ENCODE measurements at places on chromosomes 7 and 10.

DNA sequence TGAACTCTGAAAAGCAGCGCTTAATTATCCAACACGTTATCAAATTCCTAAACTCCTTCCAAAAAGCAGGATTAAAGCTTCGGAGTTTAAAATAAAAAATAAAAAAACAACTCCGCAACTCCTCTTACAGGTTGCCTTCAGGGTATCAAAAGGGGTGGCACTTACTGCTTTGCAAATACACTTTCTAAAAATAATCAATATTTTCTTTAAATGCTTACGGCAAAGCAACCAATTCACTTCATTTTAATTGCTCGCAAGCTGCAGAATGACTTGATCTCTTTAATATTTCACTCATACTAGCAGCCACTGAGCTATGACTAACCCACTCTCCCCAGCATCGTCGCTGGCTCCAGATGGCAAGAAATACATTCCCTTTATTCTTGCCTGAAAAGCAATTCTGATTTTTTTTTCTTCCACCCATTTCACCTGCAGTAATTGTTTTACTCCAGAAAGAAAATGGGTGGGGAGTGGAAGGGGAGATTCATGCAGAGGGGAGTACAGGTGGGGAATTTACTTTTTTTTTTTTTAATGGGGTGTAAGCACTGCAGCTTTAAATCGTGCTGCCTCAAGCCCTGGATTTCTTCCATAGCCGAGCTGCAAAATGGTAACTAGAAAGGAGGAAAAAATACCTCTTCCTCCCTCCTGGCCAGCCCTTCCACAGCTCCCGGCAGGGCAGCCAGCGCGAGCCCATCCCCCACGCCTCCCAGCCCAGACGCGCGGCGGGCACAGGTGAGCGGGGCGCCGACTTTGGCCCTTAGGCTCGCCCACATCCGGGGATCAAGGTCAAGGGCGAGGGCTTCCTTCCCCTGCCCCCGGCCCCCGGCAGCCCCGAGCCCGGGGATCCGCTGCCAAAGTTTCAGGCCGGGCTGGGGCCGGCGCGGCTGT lies 54.2 kb upstream of the FHIP2A start:
- no peak for DNase-seq

- DNase-seq = no peak
Measured at GRCh38 chr10:70155255-70155838, 8.8 kb upstream of the TYSND1 start.

DNA sequence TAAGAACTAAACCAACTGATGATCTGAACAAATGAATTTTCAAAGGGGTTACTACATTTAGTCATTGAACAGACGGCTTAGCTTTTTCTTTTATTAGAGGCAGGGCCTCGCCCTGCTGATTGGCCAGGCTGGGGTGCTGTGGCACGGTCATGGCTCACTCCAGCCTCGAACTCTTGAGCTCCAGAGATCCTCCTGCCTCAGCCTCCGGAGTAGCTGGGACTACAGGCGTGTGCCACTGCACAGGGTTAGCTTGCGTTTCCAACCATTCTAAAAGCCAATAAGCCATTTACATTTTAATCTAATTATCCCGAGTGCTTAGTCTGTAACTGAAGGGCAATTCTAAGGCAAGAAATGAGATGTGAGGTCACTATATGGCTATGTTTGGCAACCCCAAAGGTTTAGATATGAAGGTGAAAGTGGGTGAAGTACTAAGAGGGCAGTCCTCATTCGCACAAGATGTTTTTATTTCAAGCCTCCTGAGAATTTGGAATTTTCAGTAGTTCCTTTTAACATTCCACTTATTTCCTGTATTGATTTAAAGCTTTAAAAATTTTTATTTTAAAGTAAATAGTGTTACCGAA lies 1.6 kb upstream of the CDK13 start:
- no peak for DNase-seq

GRCh38 chr10:101176577-101176976 lies 45.5 kb downstream of the TLX1 start:
- no peak for DNase-seq

GRCh38 chr10:43806831-43807640 lies 158.4 kb upstream of the ZNF32 start:
- DNase-seq = no peak

DNA sequence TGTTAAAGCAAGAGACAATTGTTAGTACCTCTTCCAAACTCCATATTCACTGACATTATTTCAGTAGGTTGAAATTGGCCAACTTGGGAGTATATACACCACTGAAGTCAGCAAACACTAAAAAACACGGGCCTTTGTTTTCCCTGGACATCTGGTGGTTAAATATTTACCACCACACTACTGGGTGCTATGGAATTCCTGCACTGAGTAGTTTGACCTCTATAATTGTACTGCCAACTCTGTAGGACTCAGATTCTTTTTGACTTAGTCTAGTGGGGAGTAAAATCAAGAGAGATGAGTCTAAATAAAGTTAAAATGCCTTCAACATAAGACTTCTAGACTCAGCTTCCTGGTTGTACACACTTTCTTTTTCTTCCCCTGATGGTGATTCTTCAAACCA lies 41.3 kb upstream of the TES start:
- DNase-seq = no peak

DNA sequence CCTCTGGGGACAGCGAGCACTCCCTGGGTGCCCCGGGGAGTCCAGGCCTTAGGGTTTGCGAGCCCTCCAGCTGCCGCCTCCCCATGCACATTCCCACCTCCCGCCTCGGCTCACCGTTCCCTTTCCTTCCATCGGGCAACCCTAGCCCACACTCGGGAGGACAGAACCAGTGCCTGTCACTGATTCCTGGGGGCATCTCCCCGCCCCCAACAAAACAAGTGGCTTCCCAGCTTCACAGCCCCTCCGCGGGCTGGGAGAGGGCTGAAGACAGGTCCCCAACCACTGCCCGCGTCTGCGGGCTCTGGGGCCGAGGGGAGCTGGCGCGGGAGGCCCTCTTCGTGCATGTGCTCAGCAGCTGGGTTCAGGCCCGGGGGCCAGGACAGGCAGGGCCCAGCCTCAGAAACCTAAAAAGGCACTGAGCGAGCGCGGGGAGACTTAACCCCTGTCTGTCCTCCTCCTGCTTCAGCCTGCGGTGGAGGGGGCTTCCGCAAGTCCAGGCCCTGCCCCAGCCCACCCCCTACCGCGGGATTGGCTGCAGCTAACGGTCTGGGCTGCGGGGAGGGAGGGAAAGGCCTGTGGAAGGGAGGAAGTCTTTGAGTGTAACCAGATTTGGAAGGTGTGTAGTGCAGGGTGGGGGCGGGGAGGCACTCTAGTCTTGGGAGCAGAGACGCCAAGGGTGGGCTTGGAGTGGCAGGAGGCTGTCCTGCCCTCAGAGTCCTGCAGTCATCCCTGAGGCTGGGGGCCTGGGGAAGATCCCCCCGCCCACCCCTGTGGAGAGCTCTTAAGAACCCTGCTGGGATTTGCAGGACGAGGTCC lies 1.2 kb downstream of the FLNC start:
- no peak for DNase-seq

DNA sequence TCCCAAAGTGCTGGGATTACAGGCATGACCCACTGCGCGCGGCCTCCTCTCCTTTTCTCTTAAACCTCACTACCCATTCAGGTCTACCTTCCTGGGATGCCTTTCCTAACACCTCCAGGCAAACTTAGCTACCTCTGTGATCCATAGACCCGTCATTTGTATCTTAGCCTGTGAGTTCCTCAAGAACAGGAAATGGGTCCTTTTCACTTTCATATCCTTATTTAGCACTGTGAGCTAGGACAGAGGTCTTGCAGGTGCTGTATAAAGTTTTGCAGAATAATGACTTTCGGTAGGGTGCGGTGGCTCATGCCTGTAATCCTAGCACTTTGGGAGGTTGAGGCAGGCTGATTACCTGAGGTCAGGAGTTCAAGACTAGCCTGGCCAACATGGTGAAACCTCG lies 215.7 kb downstream of the RELN start:
- DNase-seq = no peak

DNA sequence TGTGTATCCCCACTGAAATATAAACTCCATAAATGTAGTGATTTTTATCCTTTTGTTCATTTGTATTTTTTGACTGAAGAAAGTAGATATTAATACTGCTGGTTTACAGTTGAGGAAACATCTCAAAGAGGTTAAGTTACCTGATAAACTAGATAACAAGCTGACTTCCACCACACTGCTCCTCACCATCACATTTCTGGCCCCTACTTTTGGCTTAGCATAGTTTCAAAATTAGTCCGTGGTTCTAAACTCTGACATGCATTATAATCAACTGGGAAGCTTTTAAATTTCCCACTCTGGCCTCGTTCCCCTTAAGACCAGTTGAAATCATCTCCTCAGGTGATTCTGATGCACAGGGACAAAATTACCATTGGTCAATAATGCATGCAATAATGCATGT lies 43.5 kb downstream of the ANKIB1 start:
- DNase-seq = no peak

DNA sequence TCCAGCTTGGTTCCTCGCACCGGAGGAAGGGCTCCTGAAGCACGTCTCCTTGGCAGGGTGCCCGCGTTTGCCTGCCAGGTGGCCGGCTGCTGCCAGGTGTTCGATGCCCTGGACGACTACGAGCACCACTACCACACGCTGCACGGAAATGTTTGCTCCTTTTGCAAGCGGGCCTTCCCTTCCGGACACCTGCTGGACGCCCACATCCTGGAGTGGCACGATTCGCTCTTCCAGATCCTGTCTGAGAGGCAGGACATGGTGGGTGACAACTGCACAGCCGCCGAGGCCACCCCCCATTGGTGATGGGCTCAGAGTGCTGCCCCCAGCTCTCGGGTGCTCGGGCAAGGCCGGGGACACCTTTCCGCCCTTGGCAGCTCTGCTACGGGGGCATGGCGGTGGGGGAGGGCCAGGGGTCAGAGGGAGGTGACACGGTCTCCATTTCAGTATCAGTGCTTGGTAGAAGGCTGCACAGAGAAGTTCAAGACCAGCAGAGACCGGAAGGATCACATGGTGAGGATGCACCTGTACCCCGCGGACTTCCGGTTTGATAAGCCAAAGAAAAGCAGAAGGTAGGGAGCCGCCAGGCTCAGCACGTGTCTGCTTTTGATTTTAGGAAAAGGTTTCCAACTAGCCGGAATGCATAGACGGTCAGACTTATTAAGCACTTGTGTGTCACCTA lies 1.1 kb downstream of the ZNF511 start:
- DNase-seq = no peak

- no peak for DNase-seq
Measured at GRCh38 chr10:98224996-98225395, 43.0 kb downstream of the LOXL4 start.

- DNase-seq = no peak
Measured at GRCh38 chr10:24744946-24745345, 21.3 kb upstream of the ARHGAP21 start.

DNA sequence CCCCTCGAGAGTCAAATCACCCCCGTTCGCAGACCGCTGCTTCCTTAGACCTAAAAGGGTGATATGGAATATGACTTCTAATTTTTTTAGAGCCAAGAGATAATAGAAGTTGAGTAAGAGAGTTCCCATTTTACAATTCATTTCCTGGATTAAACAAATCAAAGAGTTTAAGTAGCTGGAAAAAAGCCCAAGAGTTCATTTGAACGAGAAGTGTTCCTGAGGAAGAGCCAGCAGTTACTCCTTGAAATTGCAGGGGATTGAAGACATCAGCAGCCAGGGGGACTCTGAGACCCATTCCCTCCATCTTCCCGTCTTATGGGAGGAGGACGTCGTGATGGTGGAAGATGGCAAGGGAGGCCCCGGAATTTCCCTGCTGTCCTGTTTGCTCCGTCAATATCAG lies 277.0 kb downstream of the WDR11 start:
- no peak for DNase-seq

- no peak for DNase-seq
Measured at GRCh38 chr7:13282377-13282980, 595.0 kb downstream of the ARL4A start.

- DNase-seq = no peak
Measured at GRCh38 chr7:36747280-36748016, 23.2 kb upstream of the AOAH start.

- no peak for DNase-seq
Measured at GRCh38 chr7:121515630-121516401, 119.7 kb upstream of the FAM3C start.

- DNase-seq = no peak
Measured at GRCh38 chr10:70124918-70125317, 7.7 kb downstream of the AIFM2 start.

DNA sequence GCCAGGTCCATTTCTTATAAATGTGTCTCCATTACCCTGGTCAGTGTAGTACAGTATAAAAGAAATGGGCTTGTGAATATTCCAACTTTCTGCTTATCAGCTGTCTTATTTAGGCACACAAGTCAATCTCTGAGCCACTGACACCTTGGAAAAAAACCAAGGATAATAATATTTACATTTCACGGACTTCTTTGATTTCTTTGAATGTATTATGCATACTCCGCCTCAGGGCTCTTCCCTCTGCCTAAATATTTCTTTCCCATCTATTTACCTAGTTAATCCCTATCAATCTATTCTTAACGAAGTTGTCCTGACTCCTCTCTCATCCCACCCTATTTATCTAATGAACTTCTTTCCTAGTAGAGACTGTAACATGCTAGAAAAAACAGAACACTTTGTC lies 253.8 kb downstream of the CRPPA start:
- DNase-seq = no peak

DNA sequence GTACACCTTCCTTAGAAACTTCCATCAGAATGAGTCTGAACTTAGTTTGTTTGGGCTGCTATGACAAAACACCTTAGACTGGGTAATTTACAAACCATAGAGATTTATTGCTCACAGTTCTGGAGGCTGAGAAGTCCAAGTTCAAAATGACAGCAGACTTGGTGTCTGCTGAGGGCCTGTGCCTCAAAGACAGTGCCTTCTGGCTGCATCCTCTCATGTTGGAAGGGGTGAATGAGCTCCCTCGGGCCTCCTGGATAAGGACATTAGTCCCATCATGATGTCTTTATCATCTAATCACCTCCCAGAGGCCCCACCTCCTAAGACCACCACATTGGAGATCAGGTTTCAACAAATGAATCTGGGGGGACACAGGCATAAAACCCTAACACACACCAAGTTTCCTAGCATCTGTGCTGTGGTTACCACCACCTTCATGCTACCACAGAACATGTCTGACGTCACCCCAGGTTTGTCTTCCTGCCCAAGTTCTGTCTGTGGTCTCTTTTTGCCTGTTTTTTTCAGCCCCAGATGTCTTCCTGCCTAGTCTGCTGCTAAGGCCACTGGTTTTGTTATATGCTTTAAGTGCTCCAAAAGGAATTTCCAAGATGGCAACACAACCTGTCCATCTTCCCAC lies 150.9 kb upstream of the COBL start:
- DNase-seq = no peak

DNA sequence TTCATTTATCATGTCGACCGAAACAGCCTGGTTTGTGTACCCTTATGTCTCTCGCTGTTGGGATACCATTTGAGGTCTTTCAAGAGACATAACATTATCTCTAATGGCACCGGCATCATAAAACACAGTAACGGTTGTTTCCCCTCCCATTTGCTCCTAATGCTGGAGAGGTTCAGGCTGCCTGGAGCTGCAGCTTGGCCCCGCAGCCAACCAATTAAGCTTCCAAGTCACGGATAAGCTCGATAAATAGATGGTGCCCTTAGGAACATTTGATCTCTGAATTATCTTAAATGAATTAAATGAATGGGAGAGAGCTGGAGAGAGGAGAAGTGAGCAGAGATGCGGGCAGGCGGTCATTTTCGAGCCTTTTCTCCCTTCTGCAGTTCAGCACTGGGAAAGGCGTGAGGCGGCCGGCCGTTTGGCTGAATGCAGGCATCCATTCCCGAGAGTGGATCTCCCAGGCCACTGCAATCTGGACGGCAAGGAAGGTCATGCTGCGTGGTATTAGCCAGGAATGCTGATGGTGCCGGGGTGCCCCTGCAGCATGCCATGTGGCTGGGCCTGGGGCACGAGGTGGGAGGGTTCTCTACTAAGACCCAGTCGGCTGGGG lies 12.6 kb downstream of the CPA4 start:
- no peak for DNase-seq

GRCh38 chr7:152122540-152122939 lies 97.1 kb downstream of the GALNT11 start:
- DNase-seq = no peak
